ENCODE measurements at places on chromosomes 11 and 22.

- no peak for DNase-seq
Measured at GRCh38 chr22:19488884-19489843, 9.4 kb downstream of the CDC45 start.

DNA sequence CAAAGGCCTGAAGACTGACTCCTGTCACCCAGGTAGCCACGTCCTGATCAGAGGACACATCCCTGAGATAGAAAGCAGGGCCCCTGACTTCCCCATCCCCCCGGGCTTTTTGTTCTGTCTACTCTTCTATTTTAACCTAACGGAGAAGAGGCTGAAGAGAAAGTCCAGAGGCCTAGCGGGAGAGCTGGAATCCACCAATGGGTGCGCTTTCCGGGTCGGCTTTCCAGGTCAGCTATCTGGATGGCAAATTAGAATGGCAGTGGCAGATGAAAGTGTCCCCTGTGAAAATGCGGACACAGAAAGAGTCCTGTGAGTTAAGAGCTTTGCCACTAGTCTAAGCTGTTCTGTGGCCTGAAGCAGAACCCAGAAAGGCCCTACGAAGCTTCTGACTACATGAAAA lies 13.1 kb upstream of the SERPING1 start:
- no peak for DNase-seq

GRCh38 chr11:76495019-76495418 lies 50.2 kb downstream of the EMSY start:
- no peak for DNase-seq

DNA sequence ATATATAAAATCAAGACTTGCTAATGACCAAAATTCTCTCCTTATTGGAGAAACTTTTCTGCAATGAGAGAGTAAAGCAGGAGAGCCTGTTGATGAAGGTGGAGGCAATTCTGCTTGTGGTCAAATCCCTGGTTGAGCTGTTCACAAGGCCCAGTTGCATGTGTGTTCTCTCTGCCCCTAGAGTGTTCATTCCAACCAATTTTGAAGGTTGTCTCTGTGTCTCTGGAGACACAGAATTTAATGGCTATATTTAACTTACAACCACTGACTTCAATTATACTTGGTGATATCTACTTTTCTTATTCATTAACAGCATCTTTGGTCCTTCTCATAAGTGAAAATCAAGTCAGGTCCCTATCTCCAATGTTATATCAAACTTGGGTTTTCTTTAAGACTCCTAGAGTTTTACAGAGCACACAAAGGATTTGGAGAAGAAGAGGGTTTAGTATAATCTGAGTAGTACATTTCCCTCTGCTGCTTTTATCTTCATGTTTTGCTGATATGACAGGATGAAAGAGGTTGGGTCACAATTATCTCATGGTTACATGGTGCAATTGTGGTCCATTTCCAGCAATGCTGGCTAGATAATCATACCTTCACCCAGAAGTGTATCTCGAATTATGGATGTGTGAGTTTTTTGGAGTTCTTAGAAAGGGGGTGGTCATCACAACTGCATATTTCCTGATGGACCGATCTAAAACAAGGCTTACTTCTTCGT lies 4.0 kb downstream of the OOSP4A start:
- DNase-seq, result no peak

DNA sequence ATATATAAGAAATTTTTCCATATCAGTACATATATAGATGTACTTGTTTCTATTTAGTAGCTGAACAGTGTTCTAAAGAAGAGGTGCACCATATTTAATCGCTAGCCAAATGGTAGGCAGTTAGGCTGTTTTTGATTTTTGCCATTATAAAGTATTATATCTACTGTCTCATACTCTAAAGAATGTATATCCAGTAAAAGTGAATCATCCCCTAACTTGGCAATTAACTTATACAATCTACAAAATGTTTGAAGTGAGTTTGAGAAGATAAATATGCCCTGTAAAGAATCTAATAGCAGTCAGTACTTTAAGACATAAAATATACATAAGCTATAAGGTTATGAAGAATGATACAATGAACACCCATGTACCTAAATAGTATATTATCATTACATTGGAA lies 291.5 kb downstream of the SWAP70 start:
- no peak for DNase-seq

Data from left forelimb (tissue), 1 donor.